ENCODE measurements at places on chromosomes 6 and 20. TPM values are rescaled to one million over a fixed set of nuclear protein-coding genes. Genes with fewer than 3 reads are reported as not detected.

DNA sequence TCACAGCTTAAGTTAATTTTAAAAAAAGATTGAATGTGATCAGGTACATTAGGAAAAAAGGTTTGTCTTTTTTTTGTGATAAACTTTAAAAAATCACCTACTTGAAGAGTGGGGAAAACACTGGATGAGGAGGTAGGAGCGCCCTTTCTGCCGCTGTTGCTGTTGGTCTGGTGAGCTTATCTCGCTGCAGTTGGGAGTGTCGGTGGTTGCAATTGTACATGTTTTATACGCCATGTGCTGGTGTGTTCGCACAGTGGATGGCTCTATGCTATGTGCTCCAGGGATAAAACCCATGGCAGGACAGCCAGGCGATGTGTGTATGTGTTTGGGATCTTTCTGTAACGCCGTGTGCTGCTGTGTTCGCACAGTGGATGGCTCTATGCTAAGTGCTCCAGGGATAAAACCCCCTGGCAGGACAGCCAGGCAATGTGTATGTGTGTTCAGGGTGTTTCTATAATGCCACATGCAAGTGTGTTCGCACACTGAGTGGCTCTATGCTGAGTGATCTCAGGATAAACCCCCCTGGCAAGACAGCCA, 1.7 kb downstream of the SLC22A3 start:
- H3K36me3 ChIP-seq, result no peaks in the 10 kb centered on the region
- no peak overlapping the region for H3K27ac ChIP-seq
- no peak overlapping the region for H3K4me3 ChIP-seq
- H3K27me3 ChIP-seq, result no peaks in the 10 kb centered on the region

- no peaks in the 10 kb centered on the region for H3K27me3 ChIP-seq
- DNase-seq, result no peak
Measured at GRCh38 chr20:56504373-56505005, 20.1 kb upstream of the FAM209A start.

GRCh38 chr20:48175261-48175660, 390.0 kb upstream of the SULF2 start:
- no peaks in the 10 kb centered on the region for H3K4me1 ChIP-seq
- H3K27ac ChIP-seq, result no peak overlapping the region
- peaks cover 6% of the 10 kb centered on the region for H3K27me3 ChIP-seq
- no peak overlapping the region for H3K4me3 ChIP-seq
- H3K36me3 ChIP-seq, result no peaks in the 10 kb centered on the region

DNA sequence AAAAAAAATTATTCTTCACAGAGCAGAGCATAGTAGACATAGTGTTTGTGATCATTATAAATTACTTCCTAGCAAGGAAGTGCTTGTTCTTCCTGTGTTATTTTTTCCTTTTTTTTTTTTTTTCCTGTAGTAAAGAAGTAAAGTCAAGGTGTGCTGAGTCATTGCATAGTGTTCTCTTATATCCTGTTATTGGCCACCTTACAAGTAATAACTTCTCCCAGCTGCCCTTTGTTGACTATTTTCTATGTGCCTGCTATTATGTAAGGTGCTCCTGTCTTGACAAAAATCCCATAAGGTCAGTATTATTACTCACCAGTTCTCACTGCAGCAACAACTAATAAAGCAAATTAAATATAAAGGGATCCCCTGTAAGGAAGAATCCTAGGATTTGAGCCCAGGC, 195.3 kb downstream of the GJA1 start:
- no peaks in the 10 kb centered on the region for H3K4me1 ChIP-seq
- H3K4me3 ChIP-seq, result no peak overlapping the region
- no peak for DNase-seq
- H3K36me3 ChIP-seq, result no peaks in the 10 kb centered on the region

Gene ADAT2
- total RNA-seq, result 8.5 TPM
